ENCODE measurements at places on chromosomes 3 and 15.

- no peak for DNase-seq
Measured at GRCh38 chr3:194738254-194739093, 52.8 kb downstream of the FAM43A start.

DNA sequence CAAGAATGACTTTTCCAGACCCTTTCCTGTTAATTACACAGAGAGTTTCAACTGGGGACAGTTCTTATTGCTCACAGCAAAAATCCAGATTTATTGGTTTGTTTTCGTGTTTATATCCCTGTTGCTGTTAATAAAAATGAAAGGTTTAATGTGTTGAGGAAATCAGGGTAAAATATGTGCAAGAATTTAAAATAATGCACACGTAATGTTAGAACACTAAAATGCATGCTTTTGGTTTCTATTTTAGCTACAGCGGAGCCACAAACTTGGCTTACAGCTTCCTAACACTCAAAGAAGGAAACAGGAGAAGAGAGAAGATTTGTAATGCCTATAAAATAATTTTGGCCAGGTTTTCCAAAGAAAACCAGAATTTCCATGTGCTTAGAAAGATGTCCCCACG lies 62.7 kb downstream of the CASR start:
- DNase-seq: no peak

DNA sequence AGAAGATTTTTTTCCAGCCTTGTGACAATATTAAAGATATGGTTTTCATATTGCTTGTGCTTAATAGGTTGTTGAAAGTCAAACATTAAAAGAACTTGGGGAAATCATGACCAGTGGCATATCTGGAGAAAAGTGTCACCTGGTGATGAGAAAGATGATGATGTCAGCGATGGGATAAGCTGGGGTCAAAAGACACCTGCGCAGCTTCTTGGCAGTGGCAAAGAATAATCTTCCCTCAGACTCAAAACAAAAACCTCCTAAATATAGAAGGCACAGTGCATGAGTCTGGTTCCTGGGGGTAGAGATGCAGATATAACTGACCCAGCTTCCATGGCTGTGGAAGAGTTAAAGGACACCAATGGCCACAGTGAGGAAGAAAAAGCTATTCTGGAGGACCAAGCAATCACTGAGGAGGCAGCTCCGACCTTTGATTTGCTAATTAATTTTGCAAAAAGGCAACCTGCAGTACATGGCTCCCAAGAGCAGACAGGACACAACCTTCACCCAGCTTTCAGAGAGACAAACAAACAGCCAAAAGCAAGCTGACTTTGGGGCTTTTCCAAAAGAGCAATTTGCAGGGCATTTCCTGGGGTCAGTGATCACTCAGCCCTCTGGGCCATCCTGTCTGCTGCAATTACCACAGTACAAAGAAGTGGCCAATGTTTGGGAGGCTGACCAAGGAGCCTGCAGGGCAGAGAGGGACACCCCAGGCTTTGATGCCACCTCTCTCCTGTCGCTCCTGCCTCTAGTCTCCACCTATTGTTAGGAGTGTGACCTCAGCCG lies 17.6 kb upstream of the SEMA5B start:
- DNase-seq: no peak

DNA sequence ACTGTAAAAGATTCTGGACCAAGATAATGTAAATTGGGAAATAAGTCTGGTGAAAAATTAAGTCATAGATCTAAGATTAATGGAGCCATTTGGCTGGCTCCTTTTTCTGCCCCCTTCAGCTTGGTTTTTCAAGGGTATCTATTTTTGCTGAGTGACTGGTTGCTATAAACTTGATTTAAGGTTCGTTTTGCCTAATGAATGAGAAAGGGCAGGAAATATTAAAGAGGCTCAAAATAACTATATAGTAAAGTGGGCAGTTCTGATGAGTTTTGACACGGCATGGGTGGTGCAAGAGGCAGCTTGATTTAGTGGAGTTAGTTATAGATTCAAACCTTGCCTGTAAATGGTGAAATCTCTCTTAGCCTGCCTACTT lies 140.7 kb downstream of the STAC start:
- no peak for DNase-seq

DNA sequence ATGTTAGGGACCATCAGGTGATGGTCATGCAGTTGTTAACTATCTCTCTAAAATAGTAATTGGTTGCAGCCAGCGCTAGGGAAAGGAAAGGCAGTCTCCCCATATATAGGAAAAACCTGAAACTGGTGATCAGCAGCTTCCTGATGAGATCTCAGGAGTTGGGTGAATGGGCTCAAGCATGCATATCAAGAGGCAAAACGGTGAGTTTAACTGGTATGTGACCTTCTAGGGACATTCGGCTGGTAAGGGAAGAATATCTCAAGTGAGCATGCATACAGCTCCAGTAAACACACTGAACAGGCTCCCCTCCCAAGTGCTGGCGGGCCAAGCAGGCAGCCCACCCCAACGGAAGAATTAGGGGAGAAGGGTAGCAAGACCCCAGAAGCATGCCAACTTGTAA lies 49.3 kb upstream of the ROBO2 start:
- DNase-seq: no peak

- DNase-seq: no peak
Measured at GRCh38 chr3:183357564-183358079, 70.8 kb downstream of the MCF2L2 start.
